Left kidney (tissue), 8 donors: ENCODE measurements at places on chromosomes 16 and 17. TPM values are rescaled to one million over a fixed set of nuclear protein-coding genes. Genes with fewer than 3 reads are reported as not detected.

Gene SYCE1L
- 2.1 TPM for polyA plus RNA-seq

Gene TEX14
- polyA plus RNA-seq = 1.6 TPM

GRCh38 chr17:30426292-30426691, 47.6 kb downstream of the CPD start:
- no peak for DNase-seq

DNA sequence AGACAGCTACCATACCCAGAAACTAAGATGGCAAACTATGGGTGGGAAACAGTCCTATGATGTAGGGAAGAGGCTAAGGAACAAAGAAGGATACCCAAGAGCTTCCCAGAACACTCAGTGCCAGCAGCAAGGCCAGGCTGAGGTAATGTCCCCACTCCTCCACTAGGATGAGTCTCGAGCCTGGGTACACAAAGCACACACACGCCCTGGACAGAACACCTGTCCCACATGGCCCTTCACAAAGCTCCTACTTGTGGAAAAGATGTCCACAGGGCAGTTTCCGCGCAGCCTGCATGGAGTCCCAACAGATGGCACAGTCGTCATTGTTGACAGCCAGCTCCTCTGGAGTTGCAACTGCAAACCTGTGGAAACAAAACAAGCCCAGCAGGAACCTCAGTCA, 23.9 kb downstream of the AMFR start:
- DNase-seq = no peak

DNA sequence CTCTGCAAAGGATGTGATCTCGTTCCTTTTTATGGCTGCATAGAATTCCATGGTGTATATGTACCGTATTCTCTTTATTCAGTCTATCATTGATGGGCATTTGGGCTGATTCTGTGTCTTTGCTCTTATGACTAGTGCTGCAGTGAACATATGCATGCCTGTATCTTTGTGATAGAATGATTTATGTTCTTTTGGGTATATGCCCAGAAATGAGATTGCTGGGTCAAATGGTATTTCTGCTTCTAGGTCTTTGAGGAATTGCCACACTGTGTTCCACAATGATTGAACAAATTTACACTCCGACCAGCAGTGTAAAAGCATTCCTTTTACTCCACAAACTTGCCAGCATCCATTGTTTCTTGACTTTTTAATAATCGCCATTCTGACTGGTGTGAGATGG, 60.2 kb upstream of the ADORA2B start:
- DNase-seq = no peak

DNA sequence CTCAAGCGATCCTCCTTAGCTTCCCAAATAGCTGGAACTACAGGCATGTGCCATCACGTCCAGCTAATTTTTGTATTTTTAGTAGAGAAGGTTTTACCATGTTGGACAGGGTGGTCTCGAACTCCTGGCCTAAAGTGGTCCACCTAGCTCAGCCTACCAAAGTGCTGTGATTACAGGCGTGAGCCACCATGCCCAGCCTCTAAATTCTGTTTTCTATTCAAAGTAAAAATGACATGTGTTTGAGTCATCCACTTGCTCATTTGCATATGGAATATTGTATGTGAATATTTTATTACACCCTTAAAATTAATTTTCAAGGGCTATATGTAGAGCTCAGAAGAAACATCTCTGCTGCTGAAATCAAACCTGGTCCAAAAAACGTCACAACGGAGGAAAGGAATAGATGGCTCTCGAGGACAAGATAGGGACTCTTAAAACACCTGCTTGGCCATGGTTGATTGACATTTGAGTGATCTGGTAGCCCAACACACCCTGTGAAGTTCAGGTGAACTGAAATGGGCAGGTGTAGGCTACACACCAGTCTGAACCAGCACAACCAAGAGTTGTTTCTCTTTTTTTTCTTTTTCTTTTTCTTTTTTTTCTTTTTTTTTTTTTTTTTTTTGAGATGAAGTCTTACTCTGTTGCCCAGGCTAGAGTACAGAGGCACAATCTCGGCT, 51.1 kb downstream of the SF3B3 start:
- DNase-seq = no peak

Gene TLCD3B
- 1.2 TPM for polyA plus RNA-seq

Gene SGCA
- polyA plus RNA-seq = 0.80 TPM

Gene DECR2
- 20.1 TPM for polyA plus RNA-seq

Gene MEFV
- polyA plus RNA-seq = 0.35 TPM

- DNase-seq = no peak
These were observed 16.7 kb downstream of the MMP28 start for GRCh38 chr17:35778641-35779196.

- no peak for DNase-seq
These were observed 70.7 kb downstream of the RBFOX3 start for GRCh38 chr17:79539944-79540705.

DNA sequence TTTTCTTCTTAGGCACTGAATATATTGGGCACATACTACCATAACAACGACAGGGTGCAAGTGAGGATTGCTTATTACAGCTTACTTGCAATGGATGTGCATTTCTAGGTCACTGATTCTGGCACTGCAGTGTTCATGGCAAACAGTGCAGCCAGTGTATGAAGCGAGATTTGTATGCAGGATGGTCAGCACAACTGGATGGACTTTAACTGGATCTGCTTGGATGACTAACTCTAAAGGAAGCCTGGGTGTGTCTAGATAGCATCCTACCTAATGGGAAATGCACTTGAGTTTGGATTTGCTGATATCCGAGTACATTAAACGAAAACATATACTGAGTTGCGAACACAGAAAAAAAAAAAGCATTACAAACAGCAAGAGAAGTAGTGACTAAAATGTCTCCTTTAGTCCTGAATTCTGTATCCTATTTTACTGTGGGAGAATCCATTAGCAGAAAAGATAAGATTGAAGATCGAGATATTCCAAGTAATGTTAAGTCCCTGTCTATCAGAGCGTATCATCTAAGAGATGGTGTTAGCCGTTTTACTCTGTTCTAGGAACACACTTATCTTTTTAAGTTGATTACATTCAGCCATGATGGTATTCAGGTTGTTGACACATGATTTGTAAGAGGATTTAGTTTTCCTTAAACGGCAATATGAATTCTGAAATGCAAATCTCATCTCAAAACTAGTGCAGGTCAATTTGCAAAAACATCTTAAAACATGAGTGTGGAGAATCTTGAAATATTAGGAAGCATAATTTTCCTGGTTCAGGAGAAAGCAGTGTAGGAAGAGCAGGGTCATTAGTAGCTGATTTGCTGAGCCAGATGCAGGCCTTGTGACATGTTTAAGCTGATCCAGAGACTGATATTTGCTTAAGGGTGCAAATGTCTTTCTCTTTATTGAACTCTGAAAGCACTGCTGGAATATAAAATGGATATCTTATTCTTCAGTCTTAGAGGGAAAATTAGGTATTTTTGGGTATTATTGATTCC, 142.6 kb upstream of the CPHXL start:
- no peak for DNase-seq

Gene TNFSF13
- polyA plus RNA-seq = 13.2 TPM

DNA sequence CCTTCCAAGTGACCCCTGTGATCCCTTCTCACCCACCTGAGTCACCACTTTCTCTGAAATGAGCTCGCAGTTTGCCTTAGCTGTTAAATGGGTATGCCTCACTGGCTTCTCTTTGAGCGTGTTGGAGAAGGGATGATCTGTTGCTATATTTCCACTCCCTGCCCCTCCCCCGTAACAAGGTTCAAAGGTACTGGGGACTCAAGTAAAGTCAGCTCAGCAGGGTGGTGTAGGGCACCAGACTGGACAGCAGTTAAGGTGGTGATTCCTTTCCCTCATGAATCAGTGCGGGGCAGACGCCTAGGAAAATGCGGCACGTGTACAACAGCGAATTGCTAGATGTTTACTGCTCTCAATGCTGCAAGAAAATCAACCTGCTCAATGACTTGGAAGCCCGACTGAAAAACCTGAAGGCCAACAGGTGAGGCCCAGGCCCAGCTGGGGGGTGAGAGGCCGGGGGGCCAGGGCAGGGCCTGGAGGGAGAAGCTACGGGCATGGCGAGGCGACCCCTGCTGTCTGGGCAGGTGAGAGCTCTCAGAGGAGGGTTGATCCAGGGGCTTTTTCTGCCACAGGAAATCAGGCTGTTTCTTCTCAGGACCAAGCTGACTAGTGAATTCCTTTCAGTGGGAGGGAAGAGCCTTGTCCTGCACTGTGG, 130.3 kb downstream of the RAB11FIP4 start:
- DNase-seq = no peak

DNA sequence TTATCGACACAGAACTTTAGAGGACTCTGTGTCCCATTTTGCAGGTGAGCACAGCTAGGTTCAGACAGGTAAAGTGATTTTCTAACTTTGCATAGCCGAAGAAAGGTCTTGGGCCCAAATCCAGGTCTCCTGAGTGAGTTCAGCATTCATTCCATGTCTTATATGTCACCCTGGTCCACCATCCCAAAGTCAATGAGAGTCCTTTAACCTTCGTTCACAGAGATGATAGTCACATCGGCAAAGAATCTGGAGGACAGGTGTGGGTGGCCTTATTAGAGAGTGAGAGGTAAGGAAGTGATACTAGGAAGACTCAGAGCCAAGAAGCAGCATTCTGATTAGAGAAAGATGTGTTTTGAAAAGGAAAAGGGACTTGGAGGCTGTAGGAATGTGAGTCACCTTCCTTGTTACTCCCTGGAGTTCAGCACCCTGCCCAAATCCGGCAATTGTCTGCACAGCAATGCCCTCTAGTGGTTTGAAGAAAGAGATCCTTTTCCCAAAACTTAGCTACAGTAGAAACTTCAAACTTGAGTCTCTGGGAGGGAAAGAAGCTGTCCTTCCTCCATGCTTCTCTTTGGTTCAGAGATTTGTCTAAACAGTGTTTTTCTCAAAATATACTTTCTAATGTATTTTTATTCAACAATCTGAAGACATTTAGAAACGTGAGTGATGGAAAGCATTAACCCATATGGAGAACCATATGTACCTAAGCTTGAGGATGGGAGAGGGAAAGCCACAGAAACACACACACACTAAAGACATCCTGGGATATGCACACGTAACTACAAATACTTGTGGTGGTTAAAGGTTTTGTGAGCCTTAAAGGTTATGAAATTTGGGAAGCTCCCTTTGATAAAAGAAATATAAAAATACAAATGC, 96.4 kb upstream of the SHISA6 start:
- no peak for DNase-seq

Gene ACSF3
- polyA plus RNA-seq = 30.5 TPM

- no peak for DNase-seq
These were observed 1.6 kb upstream of the GAST start for GRCh38 chr17:41710472-41711090.

- no peak for DNase-seq
These were observed 22.6 kb upstream of the NF1 start for GRCh38 chr17:31072186-31072585.

Gene NPIPB2
- polyA plus RNA-seq = 13.6 TPM

DNA sequence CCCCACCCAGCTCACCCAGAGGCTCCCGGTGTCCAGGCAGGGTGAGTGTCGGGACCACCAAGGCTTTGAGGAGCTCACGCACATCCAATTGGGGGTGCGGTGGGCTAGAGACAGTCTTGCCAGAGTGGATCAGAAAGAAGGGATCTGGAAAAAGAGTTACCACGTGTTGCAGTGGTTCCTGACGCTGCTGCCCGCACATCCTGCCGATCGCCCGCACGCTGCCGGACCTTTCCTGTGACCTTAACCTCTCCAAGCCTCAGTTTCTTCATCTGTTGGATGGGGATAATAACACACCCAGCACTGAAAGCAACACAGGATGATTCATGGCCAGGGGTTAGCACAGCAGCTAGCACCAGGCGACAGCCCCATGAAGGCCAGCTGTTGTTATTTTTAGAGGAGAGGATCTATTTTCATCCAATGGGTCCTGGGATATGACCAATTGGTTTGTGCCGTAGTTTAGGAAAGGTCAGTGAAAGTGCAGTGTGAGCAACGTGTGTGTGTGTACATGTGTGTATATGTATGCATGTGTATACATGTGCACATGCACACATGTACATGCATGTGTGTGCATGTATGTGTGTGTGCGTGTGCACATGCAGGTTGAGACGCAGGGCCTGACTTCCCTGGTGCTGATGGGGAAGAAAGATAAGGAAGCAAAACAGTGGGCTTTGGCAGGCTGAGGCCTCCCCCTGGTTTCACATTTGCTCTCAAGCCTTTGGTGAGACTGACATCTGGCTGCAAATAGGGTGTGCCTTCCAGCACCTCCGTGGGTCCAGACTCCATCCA, 2.5 kb downstream of the ITGAX start:
- no peak for DNase-seq
